ENCODE measurements at places on chromosomes 1 and 21. TPM values are rescaled to one million over a fixed set of nuclear protein-coding genes. Genes with fewer than 3 reads are reported as not detected.

GRCh38 chr1:2234762-2235113, 6.6 kb downstream of the SKI start:
- DNase-seq: no peak

GRCh38 chr1:5150191-5150590, 495.8 kb downstream of the AJAP1 start:
- no peak for DNase-seq

The OR1C1 gene
- not detected for total RNA-seq

DNA sequence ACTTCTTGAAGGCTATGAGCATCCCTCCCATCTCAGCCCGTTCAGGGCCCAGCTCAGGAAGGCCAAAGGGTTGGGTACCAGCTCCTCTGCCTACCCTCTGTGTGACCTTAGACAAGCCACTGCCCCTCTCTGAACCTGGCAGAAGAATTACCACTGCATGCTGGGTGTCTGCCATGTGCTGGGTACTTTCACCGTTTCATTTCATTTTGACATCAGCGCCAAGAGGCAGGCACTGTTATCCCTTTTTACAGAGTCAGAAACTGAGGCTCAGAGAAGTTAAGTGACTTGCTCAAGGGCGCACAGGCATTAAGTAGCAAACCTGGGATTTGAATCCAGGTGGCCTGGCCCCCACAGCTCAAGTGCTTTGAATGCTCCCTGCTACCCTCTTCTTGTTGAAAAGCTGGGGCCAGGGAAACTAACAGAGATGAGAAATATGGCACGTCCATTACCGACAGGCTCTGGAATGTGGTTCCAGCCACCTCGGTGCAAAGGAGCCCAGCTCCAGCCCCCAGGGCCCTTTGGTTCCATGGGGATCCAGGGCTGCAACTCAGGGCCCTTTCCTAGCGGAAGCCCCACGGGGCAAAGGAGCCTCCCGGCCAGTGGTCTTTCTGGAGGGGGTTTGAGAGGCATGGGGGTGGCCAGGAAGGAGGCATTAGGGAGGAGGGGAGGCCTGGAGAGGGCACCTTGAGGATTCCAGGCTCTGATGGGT, 6.5 kb downstream of the TMEM82 start:
- DNase-seq: no peak

- DNase-seq: no peak
These were observed 1126.7 kb upstream of the ADGRL2 start for GRCh38 chr1:80673935-80674597.

The MAP1LC3C gene
- total RNA-seq: 1.1 TPM

DNA sequence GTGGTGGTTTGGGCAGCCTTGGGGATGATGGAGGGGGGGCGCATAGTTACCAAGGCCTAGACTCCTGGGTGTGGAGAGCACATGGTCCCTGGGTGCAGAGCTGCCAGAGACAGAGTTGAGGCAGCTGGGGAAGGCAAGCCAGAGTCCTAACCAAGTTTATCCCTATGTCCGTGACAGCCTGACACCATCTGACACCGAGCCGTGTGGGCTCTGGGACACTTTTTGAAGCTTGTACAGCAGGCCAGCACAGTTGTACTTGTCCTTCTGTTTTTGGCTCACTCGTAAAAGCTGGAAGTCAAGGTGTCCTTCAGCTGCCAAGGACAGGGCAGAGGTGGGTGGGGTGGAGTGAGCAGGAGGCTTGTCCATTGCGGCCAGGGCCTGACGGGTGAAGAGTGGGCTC, 28.5 kb downstream of the SLC26A9 start:
- DNase-seq: no peak

DNA sequence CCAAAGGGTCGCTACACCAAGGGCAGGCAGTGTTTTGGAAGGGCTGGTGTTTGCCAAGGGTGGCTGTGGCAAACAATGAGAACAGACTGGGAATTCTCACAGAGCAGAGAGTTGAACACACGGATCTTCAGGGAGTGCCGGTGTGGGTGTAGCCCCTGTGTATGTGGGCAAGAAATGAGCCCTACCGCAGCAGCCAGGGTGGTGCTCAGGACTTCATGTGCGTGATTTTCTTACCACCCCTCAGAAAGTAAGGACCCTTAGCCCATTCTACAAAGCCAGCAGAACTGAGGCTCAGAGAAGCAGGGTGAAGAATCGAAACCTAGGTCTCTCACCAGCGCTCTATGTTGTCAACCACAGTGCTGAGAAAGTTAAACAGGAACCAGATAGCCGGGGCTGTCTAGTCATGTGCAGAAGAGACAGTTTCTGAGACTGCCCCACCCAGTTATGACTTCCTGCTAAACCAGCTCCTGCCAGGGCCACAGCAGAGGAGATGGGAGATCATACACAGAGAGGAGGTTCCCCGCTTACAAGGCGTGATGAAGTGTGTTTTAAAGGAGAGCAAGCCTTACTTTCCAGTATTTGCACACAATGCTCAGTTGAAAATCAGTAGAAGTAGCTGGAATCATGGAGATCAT, 21.9 kb upstream of the MORC3 start:
- peak; percentile 79 for DNase-seq
